ENCODE measurements at places on chromosomes 3 and 15.

- DNase-seq, result no peak
Measured at GRCh38 chr3:185081521-185081920, 71.3 kb downstream of the C3orf70 start.

- no peak for DNase-seq
Measured at GRCh38 chr15:66600240-66600627, 34.4 kb upstream of the LCTL start.

DNA sequence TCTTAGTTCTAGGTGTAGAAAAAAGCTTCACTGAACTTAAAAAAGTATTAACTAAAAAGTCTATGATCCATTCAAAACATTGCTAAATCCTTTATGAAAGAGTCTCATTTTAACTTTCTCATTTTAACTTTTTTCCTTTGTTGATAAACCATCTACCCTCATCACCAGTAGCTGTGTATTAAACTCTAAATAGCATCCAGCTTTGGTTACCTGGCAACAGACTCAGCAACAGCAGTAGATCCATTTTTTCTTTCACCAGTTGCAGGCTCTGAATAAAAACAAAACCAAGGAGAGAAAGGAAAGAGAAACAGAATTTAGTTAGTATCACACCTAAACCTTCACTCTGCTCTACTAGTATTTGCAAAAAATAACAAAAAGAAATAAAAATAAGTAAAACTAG is 51.6 kb downstream of the TP53BP1 start:
- no peak for DNase-seq

- DNase-seq, result no peak
Measured at GRCh38 chr15:78842519-78842918, 30.2 kb upstream of the MORF4L1 start.

DNA sequence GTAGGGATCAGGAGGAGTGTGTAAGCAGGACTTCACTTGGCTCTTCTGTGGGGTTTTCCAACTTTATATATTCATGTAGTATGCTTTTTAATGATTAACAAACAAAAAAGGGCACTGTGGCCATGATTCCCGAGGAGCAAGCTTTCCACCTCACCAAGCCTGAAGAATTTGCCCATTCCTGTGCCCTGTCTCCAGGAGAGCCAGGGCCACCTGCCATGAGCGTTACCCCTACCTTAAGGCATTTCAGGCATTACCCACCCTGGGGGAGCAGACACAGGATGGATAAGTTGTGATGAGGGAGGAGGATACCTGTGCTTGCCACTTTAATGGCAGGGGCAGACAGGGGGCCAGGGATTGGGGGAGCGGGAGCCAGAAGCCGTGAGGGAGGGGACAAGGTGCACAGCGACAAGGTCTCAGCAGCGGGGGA is 3.0 kb downstream of the TRPM1 start:
- DNase-seq, result no peak

GRCh38 chr15:77168141-77168540 is 97.2 kb upstream of the TSPAN3 start:
- no peak for DNase-seq

Data from CD4-positive, alpha-beta T cell treated with Interleukin-15 for 1 hour (primary cell).